Naive thymus-derived CD4-positive, alpha-beta T cell (primary cell): ENCODE measurements at places on chromosomes 1 and 21. TPM values are rescaled to one million over a fixed set of nuclear protein-coding genes. Genes with fewer than 3 reads are reported as not detected.

DNA sequence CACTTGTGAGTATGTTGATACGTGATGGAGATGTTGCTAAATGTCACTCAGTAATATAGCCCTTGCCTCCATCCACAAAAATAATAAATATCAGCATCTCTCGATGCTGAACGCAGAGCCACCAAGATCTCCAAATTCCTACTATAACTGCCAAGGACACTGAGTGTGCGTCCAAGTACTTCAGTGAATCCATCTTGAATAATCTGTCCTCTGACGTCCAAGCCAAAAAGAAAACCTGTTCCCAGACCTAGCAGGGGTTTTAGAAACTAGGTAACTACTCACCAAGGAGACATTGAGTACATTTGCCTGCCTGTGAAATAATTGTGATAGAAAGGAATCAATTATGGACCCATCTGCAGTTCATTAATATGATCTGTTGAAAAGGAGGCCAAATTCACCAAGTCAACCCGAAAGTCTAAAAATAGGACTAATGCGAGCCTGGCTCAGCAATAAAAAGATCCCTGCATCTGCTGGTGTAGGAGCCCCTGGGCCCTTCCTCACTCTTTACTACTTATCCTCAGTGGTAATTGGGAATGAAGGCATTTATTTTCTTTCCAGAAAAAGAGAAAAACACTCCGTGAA is 226.9 kb upstream of the IRF2BP2 start:
- DNase-seq = no peak

DNA sequence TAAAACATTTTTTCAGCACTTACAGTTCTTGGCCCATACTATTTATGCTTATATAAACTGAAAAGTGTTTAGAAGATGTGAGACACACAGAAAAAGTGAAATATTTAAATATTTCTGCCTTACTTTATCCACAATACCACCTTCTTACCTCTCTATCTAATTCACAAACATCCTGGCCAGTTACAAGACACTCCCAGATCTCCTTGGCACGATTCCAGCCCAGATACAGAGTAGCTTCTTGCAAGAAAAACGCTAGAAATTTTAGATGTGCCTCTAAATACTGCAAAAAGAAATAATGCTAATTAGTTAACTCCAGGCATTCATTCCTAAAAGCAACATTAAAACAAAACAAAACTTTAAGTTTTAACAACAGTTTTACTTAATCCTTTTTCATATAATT is 68.4 kb downstream of the USP24 start:
- no peak for DNase-seq

- DNase-seq = no peak
Measured at GRCh38 chr21:23021481-23021880, 2023.3 kb downstream of the NCAM2 start.

DNA sequence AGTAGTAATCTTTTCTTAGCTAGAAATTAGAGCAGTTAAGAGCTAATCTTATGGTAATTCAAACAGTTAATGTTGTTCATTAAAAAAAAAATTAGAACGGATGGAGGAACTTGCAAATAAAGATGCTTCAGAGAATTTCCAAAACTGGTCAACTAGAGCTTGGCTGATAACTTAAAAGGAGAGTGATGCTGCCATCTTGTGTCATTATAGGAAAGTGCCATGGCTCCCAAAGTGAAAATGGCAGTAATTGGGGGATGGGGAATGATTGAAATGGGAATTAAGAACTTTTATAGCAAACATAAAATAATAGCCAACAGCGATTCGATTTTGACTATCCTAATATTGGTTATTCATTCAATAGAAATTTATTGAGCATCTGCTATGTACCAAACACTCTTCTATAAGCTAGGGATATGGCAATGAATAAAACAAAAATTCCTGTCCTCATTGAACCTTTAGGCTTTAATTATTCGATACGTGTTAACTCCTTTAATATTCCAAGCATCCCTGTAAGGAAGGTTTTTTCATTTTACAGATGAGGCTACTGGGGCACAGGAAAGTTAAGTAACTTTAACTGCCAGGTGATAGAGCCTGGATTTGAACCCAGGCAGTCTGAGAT is 5.7 kb upstream of the PLPP3 start:
- no peak for DNase-seq

DNA sequence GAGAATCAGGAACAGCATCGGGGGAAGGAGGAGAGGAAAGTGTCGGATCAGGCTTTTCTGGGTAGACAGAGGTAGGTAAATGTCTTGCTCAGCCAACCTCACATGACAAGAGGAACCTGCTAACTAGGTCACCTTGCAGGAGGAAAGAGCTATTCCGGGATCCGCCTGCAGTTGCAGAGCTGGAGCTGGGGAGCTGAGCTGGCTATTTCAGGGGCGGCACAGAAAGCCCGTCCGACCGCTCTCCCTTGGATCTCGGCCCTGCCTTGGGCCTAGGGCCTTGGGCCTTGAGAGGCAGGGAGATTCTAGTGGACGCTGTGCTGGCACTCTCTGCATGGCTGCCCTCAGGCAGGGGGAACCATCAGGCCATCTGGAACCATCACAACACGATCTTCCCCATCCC is 56.5 kb upstream of the CTPS1 start:
- no peak for DNase-seq

DNA sequence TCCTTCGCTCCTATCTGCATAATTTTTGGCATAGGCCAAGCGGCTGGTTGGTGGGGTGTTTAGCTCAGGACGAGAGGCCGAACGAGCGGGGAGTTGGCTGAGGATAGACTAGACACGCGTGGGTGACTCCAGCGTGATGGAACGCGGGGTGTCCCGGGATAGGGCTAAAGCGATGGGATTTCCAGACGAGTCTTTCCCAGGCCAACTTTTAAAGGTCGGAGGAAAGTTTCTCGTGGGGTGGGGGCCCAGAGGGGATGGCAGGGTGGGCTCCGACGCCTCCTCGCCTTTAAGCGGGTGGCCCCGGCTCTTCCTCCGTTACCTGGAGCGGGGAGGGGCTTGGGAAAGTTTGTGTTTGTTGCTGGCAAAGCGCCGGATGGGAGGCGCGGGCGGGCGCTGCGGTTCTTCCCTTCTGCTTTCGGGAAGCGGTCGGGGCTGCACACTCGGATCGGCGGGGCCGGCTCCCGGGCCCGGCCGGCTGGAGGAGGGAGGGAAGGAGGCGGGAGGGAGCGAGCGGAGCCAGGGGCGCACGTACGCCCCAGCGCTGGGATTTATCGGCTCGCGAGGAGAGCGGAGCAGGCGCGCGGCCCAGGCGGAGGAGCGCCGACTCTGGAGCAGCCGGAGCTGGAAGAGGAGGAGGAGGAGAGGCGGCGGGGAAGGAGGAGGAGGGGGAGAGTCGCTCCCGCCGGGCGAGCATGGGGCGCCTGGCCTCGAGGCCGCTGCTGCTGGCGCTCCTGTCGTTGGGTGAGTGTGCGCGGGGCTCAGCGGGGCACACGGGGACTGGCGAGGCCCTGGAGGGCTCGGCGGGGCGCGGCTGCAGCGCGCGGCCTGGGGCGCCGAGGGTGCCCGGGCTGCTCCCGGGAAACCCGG is at the start of gene PTGFRN:
Gene PTGFRN (plus strand): TSS at position 405 of the 867 bp plus-strand sequence. CDS start 288 bp downstream, at position 693.
- peak; percentile 45 for DNase-seq

- DNase-seq = no peak
Measured at GRCh38 chr1:14724678-14725077, 126.2 kb downstream of the KAZN start.

DNA sequence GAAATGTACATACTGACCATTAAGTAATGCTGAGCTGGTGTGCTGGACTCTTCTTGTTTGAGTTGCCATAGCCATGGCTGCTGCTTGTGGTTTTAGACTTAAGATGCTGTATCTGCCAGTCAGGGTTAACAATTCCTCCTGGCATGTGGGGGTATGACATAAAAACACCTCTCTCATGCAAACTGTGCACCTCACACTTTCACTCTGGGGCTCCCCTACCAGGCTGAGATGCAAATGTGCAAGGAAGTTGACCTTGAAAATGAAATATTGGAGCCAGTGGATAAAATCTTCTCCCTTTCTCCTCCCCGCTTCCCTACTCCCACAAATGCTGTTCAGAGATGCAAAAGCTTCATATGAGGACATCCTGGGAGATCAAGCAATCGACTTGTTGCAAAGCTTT is 198.8 kb downstream of the FCRL5 start:
- no peak for DNase-seq

DNA sequence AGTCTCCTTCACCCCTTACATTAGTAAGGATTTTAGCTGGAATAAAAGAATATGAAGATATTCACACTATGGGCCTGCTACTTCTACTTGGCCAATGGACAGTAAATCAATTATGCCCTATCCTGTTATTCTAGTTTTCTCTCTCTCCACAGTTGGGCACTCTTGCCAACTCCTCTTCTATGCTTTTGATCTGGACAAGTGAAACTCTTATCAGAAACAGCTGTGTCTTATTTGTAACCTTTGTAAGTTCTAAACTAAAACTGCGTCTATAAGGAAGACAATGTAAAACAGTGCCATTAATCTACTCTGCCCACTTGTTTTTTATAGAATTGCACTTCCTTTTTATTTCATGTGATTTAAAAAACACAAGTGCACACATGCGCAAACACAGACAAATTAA is 244.0 kb upstream of the DMRTA2 start:
- DNase-seq = no peak

The RNF186 gene
- total RNA-seq = not detected

The GNAT2 gene
- not detected for total RNA-seq
